GM04504 (cell line): ENCODE measurements at places on chromosomes 11 and 22.

- no peak for DNase-seq
These were observed at the start of gene KCNJ4 for GRCh38 chr22:38455076-38455529. KCNJ4 (minus strand) TSS chr22:38455199; CDS start chr22:38428132, 27,067 bp downstream.

- no peak for DNase-seq
These were observed 69.3 kb downstream of the LRRC32 start for GRCh38 chr11:76601272-76601671.

GRCh38 chr11:42234451-42234951 lies 775.0 kb upstream of the LRRC4C start:
- DNase-seq, result peak; percentile 86

DNA sequence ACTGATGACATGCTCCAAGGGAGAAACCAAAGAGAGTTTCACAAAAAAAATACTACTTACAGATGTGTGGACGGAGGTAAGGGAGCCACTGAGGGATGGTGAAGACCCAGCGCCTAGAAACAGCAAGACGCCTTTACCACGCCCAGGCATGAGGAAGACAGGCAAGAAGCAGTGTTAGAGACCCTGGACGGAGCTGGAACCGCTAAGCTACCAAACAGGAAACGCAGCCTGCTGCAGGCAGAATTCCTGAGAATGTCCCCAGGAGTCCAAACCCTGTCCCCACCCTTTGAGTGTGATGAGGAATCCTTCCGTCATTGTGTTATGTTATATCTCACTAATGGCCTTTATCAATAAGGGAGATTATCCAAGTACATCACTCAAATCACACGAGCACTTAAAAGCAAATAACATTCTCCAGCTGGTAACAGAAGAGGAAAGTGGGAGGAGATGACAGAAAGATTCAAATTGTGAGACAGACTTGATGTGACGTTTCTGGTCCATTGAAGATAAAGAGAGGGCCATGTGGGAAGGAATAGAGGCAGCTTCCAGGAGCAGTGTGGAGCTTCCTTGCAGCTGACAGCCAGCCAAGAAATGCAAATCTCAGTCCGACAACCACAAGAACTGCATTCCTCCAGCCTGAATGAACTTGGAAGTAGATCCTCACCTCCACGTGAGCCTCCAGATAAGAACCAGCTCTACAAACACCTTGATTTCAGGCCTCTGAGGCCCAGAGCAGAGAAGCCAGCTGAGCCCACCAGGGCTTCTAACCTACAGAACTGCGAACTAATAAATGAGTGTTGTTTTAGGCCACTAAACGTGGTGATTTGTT lies 19.1 kb downstream of the FAM181B start:
- DNase-seq, result no peak

- DNase-seq, result no peak
These were observed 86.7 kb upstream of the IZUMO1R start for GRCh38 chr11:94217705-94218104.
